ENCODE measurements at places on chromosomes 3 and 15.

DNA sequence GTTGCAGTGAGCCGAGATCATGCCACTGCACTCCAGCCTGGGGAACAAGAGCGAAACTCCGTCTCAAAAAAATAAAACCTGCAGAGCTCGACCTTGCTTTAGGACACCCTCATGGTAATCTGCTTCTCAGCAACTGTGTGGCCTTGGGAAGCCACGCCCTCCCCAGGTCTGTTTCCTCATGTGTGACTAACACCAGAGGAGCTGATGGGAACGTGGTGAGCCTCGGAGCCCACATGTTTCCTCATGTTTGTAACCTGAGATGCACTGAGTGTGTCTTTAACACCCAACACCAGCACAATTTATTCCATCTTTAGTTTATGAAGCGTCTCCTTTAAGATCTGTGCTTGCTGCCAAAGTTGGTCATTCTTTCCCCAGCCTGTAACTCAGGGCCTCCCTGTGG is 142.8 kb downstream of the OCA2 start:
- DNase-seq, result no peak

DNA sequence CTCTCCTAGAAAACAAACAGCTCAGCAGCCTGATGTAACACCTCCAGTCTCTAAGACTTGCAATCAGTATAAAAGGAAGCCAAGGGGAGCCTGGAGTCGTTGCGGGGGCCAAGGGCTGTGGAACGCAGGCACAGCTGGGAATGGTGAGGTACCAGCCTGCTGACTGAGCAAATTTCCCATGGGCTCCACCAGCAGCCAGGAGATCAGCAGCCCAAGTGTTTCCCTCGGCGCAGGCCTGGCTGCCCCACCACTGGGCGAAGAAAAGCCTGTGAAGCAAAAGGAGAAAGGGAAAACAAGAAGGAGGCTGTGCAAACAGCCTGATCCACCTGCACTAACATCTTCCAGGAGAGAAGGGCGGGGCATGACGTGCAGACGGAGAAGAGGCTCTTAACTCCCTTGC is 155.3 kb downstream of the SHQ1 start:
- no peak for DNase-seq

- no peak for DNase-seq
Observed at GRCh38 chr3:87246662-87247429, 19.7 kb downstream of the CHMP2B start.

- no peak for DNase-seq
Observed at GRCh38 chr3:43162230-43163084, 56.6 kb upstream of the POMGNT2 start.

GRCh38 chr3:183984127-183984740 is 33.5 kb downstream of the ABCC5 start:
- no peak for DNase-seq

- no peak for DNase-seq
Observed at GRCh38 chr15:86644339-86644738, 564.7 kb downstream of the AGBL1 start.

DNA sequence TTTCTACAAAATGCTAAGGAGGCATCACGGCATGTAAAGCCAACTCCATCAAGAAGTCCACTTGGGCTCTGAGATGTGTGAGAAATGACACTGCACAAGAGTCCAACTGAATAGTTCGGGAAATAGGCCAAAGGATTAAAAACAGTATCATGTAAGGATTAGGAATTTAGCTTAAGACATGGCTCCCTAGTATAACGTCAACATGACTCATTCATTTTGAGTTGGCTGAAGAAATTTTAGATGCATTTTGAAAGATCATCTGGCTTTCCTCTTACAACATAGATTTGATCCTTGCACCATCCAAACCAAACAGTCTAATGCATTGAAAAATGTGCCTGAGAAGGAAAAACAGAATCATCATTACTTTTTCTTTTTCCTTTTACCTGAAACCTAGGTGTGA is 109.3 kb upstream of the MME start:
- DNase-seq, result no peak

DNA sequence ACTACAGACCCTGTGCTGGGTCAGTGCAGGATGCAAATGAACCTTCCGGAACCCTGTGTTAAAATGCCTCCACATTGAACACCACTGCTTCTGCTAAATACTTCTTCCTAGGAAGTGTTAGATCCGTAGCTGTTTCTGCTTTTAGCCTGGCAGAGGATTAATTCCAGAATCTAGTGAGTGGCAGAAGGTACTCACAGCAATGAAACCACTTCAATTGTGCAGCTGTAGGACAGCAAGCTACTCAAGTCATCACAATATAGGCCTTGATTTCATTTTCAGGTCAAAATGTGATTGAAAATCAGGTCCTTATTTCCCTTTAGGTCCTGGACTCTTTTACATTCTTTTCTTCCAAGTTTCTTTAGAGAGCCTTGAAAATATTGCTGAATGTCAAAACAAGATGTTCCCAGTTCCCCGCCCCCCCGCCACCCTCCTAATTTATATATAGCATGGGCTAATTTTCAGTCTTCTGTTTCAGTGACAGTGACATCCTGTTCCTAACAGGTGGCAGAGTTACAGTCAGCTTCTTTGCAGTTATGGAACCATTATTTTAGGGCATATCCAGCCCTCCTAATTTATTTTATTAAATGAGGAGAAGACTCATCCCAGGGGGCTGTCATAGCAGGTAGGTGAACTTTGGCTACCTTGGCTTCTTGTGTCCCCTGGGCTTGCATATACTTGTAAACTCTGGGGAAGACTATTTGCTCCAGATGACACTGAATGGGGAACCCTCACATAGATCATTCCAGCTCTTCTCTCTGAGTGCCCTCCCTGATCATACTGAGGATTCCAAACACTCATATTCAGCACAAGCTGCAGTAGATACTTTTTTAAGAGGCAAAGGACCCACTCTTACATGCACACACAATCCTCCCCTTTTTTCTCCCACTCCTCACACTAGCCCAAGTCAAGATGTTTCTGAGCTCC is 28.0 kb upstream of the ARNT2 start:
- no peak for DNase-seq

GRCh38 chr3:58563386-58564035 is 13.7 kb downstream of the FAM107A start:
- no peak for DNase-seq

DNA sequence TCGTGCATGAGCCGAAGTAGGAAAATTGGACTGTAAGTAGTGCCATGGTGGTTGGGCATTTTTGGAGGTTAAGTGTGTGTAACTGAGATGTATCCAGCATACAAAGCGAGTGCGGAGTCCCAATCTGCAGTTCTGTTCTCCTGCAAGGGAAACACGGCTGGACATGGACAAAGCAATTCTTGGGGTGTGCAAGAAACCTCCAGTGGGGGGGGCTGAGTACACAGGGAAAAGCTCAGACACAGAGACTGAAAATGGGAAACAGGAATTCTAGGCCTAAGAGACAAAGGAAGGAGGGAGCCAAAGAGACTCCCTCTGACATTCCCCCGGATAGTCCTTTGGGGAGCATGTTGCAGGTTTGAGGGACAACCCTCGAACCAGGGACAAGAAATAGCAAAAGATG is 83.2 kb upstream of the PLSCR4 start:
- DNase-seq, result no peak

- DNase-seq, result no peak
Observed at GRCh38 chr15:90037961-90038631, 37.0 kb downstream of the ZNF710 start.

DNA sequence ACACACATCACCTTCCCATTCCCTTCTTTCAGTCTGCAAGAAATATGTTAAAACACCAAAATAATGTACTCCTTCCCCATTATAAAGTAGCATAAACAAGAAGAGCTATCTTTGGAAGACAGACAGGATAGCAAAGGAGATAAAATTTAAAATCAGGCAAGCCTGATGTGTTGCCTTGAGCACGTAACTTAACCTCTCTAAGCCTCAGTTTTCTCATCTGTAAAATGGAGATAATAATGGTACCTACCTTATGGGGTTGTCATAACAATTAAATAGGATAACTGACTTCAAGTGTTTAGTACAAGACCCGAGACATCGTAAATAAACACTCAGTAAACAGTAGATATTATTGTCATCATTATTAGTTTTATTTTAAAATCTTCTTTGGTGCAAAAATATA is 142.4 kb downstream of the NR1D2 start:
- DNase-seq, result no peak

DNA sequence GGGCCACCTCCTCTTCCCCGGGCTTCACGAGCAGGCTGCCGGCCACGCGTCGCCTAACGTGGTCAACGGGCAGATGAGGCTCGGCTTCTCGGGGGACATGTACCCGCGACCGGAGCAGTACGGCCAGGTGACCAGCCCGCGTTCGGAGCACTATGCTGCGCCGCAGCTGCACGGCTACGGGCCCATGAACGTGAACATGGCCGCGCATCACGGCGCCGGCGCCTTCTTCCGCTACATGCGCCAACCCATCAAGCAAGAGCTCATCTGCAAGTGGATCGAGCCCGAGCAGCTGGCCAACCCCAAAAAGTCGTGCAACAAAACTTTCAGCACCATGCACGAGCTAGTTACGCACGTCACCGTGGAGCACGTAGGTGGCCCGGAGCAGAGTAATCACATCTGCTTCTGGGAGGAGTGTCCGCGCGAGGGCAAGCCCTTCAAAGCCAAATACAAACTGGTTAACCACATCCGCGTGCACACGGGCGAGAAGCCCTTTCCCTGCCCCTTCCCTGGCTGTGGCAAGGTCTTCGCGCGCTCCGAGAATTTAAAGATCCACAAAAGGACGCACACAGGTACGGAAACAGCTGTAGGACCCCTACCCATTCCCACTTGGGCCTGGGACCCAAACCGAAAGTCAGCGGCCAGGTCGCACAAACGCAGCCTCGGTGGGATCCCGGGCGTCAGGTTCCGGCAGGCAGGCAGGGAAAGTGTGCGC is 1.5 kb downstream of the ZIC1 start:
- no peak for DNase-seq

DNA sequence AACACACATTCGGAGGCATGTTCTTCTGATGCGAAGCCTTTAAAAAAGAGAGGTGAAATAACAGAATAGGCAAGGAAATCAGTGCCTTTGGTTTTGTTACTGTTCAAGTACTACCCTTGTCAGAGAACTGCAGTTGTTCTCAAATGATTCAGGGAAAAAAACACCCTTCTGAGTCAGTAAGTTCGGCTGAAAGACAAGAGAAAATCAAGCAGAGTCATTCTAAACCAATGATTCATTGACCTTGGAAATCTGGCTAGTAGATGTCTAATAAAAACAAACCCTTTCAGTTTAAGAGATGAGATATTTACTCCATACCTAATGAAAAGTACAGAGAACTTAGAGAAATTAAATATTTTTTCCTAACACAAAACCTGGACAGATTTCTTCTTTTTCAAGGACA is 72.7 kb upstream of the ABI3BP start:
- DNase-seq, result no peak

DNA sequence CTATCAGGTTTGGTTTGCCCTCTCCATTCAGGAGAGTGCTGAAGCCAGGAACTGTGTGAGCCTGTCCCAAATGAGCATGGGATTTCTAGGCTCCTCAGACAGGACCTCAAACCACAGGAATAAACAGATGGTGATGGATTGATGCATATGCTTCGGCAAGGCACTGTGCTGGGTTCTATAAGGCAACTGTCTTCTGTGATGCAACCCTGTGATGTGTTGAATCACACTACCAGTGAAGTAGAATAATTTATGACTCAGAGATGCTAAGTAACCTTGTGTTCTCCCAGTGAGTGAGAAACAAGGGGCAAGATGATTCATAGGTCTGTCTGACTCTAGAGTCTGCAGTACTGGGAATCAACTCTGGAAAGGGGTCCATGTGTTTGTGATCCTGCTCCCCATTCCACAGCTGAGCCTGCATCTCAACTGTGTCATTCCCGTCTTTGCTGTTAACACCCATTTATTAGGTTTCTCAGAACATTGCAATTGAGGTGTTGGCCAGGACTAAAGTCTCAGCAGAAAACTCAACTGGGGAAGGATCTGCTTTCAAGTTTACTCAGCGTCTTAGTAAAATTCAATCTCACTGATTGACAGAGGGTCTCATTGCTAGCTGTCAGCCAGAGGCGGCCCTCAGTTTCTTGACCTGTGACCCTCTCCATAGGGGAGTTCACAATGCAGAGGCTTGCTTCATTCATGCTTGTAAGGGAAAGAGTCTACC is 510.1 kb upstream of the CFAP20DC start:
- DNase-seq, result no peak

- no peak for DNase-seq
Observed at GRCh38 chr3:57717205-57717868, 24.5 kb upstream of the DENND6A start.

DNA sequence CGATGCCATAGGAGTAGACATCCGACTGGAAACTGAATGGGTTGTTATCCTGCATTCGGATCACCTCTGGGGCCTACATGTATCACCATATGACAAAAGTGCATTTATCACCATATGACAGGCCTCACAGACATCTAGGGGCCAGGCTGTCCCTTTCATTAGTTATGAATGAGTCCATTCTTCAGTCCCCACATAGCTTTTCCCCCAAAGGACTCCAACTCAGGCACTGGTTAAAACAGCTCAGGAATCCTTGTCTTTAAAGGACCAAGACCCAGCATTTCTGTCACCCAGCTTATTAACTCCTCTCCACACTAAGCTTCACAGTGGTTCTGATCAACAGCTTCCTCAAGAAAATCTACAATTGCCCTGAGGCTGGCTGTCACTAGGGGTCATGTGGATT is 28.3 kb downstream of the MKRN2 start:
- no peak for DNase-seq

DNA sequence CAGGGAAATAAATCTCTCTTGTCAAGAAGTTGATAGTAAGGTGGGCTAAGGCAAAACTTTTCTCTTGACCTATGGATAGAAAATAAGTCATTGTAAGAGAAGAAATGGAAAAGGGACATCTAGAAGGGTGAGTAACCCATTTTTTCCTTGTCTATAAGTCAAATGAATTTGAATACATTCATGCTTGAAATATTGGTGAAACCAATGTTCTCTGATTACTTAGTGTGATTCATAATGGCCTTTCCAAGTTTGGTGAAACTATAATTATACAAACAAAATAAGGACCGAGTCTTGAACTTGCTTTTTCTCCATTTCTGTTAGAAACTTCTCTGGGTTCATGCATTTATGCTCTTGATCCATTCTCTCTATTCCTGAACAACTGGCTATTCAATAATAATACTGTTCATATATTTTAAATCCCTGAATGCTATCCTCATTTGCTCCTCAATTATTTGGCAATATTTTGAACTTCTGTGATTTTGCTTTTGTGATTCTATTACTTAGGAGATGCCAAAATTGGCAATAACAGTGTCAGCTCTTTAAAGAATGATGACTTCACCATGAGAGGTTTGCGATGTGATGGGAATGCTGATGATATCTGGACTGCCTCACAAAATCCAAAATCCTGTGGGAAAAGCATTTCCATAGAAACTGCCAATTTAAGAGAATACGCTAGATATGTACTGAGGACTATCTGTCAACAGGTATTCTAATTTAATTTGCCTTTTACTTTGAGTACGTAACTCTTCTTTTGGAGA is 12.3 kb downstream of the P2RY12 start:
- DNase-seq, result no peak

- DNase-seq, result no peak
Observed at GRCh38 chr3:180987344-180987743, 2.2 kb downstream of the DNAJC19 start.

- DNase-seq, result no peak
Observed at GRCh38 chr3:33007776-33008175, 56.3 kb downstream of the CCR4 start.
